ENCODE measurements at places on chromosomes 13 and 19.

DNA sequence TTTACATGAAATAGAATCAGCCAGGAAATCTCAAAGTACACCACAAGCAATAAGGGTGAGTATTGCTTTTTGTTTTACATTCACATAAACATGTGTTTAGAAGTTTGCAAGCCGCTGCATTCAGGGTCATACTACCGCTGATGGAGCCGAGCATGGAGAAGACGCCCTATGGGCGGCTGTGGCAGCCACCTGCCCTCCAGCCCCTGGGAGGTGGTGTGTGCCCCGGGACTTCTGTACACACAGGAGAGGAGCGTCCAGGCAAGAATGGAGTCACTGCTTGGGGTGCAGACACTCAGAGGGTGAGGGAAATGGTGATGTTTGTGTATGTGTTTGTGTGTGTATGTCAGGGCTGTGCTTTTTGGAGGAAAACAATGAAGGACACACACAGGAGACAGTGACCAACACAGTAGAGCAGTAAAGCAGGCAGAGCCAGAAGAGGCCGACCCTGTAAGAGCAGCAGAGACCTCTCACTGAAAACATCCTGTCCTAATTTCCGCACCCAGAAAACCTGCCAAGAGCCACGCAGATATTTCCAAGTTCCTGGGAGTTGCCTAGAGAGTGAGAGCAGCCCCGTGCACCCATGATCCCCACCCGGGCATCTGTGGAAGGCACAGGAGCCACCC is 108.1 kb upstream of the GJB6 start:
- DNase-seq = no peak

GRCh38 chr13:41693434-41693833 is 236.1 kb downstream of the RGCC start:
- DNase-seq = no peak

DNA sequence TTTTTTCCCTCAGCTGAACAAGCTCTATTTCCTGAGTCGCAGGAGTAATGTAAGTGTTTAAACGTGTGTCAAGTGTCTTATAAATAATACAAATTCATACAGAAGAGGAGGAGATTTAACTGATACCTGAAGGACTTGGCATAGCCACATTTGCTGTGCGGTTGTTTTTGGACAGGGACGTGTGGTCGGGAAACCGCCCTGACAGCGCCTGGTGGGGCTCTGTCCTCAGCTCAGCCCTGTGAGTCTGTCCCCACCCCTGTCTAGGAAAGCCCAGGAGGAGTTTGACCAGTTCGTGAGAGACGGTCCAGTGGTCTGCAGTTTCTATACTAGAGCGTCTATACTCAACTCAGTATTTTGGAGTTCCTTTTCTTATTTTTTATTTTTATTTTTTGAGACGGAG is 16.7 kb downstream of the ZIC2 start:
- no peak for DNase-seq

- DNase-seq = no peak
Observed at GRCh38 chr19:9850235-9850959, 15.3 kb downstream of the PIN1 start.

DNA sequence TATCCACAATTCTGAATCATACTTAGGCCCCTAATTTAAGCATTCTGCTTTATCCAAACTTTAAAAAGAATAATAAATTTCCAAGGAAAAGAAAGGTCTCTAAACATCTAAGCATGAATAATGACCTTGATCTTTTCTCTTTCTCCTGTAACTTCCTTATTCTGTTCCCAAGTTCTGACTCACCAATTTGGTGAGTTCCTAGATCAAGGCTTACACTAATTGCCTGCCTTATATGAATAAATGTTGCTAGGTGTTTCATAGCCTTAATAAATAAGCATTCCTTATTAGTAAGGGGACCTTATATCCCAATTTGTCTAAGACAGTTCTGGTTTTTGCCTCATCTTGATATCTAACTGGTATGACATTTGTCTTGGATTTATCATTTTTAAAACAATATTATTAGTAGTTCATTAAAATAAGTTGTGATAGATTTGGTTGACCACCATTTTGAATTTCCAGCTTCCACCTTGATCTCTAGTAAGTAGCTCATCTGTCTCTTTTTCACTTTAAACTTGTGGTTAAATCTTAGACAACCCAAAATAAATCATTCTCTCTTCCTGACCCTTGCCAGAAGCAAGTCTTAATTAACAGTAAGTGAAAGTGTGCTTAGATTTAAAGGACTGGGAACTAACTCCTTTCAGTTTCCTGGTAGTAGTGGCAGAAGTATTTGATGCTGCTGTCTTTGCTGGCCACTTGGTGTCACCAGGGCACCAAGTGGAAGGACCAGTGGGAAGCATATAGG is 121.2 kb upstream of the MLNR start:
- DNase-seq = no peak

DNA sequence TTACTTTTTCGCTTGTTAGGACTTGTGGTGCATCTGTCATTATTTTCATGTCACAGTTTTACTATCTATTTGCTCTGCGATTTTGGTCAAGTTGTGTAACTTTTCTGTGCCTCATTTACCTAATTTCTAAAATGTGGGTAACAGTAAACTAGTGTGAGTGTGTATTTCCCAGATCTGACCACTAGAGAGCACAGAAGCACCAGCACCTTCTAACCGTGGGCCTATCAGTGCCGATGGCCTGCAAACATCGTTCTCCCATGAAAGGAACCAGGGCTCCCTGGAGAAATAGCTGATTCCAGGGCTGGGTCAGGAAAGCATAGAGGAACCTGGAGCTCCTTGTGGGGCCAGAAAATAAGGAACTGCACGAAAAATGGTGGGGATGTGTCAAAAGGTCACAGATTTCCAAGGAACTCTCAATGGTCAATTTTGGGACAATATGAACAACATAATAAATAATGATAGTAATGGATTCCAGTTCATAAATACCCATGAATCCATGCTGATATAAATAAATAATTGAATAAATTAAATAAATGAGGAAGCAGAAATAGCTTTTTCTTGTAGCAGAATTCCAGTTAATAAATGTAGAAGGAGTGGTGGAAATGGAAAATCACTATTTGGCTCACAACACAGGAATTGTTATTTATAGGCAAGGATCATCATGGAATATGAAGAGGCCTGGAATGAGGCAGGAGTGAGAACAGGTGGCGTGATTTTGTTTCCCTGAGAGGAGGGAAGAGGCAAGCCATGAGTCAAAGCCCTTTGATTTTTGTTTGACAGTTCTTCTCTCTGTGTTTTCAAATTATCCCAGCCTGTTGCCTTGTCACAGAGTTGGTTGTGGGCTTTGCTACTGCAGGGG is 31.1 kb downstream of the CEACAM8 start:
- DNase-seq = peak; percentile 3

GRCh38 chr19:19406878-19407632 is 1.6 kb downstream of the GATAD2A start:
- DNase-seq = peak; percentile 40
